Adrenal gland (tissue), 19 donors: ENCODE measurements at places on chromosomes 12 and 14. TPM values are rescaled to one million over a fixed set of nuclear protein-coding genes. Genes with fewer than 3 reads are reported as not detected.

Gene PAPOLA
- 90.7 TPM for polyA plus RNA-seq

Gene SIX1
- polyA plus RNA-seq = 0.15 TPM

Gene KRT72
- 2.7 TPM for polyA plus RNA-seq

Gene ACOT4
- polyA plus RNA-seq = 1.3 TPM

Gene SLC5A8
- 0.64 TPM for polyA plus RNA-seq

DNA sequence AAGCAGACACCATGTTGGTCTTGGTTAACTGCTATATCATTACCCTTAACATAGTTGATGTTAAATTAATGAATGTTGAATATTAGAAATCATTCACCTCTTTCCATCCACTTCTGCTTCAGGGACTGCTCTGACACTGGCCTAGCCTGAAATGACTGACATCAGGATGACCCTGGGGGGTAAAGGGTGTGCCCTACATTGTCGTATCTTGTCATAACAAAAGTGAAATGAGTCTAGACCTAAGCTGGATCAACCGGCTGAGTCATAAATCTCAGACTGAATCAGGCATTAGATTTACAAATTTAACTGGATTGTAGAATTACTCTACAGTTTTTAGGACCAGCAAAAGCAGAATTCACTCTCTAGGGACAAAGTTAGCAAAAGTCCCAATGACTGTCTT is 35.3 kb downstream of the KICS2 start:
- H3K4me3 ChIP-seq = no peak overlapping the region
- H3K36me3 ChIP-seq = no peaks in the 10 kb centered on the region
- H3K4me1 ChIP-seq = peaks cover 5% of the 10 kb centered on the region
- H3K27ac ChIP-seq = no peak overlapping the region
- no peaks in the 10 kb centered on the region for H3K27me3 ChIP-seq
